Stimulated activated naive B cell treated with anti-CD40 and anti-IgM and Interleukin-4, amounts not matched to agents 10 μg/mL and 1 μg/mL and 100 μg/mL, for 72 hours (primary cell): ENCODE measurements at places on chromosomes 2 and 18.

GRCh38 chr2:232502511-232502910 is 14.9 kb upstream of the ECEL1 start:
- H3K36me3 ChIP-seq, result no peaks in the 10 kb centered on the region
- no peak for DNase-seq
- H3K4me3 ChIP-seq, result peak overlapping the region; percentile 88
- H3K27me3 ChIP-seq, result peaks cover 76% of the 10 kb centered on the region
- H3K27ac ChIP-seq, result peak overlapping the region; percentile 94

GRCh38 chr18:56109757-56110156 is 521.8 kb upstream of the TCF4 start:
- no peak overlapping the region for H3K4me3 ChIP-seq
- no peak overlapping the region for H3K27ac ChIP-seq
- DNase-seq, result no peak
- H3K4me1 ChIP-seq, result peaks cover 54% of the 10 kb centered on the region

- no peak overlapping the region for H3K27ac ChIP-seq
- DNase-seq, result no peak
- no peaks in the 10 kb centered on the region for H3K36me3 ChIP-seq
- H3K4me1 ChIP-seq, result no peaks in the 10 kb centered on the region
- H3K4me3 ChIP-seq, result no peak overlapping the region
- no peaks in the 10 kb centered on the region for H3K27me3 ChIP-seq
These were observed 382.7 kb upstream of the SALL3 start for GRCh38 chr18:78596794-78597345.

GRCh38 chr2:160324161-160324800 is 124.2 kb upstream of the ITGB6 start:
- H3K4me1 ChIP-seq, result peaks cover 35% of the 10 kb centered on the region
- peak; percentile 13 for DNase-seq
- H3K36me3 ChIP-seq, result no peaks in the 10 kb centered on the region
- no peak overlapping the region for H3K27ac ChIP-seq
- H3K4me3 ChIP-seq, result no peak overlapping the region

DNA sequence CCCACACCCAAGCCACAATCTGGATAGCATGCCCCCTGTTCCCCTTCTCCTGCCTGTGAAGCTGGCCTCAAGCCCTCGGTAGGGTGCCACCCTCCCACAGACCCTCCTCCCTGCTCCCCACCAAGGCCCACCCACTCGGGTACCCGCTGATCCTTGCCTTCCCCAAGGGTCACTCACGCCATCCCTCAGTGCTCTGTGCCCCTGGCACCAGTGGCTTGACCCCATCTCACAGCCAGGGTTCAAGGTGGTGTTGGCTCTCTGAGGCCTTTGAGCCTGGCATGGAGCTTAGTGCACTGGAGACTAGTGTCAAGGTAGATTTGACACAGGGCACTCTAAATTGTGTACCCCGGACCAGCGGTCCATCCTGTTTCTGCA is 11.9 kb downstream of the ADRA2B start:
- DNase-seq, result no peak
- peaks cover 1% of the 10 kb centered on the region for H3K4me1 ChIP-seq
- H3K36me3 ChIP-seq, result peaks cover 8% of the 10 kb centered on the region
- peaks cover 12% of the 10 kb centered on the region for H3K27me3 ChIP-seq

DNA sequence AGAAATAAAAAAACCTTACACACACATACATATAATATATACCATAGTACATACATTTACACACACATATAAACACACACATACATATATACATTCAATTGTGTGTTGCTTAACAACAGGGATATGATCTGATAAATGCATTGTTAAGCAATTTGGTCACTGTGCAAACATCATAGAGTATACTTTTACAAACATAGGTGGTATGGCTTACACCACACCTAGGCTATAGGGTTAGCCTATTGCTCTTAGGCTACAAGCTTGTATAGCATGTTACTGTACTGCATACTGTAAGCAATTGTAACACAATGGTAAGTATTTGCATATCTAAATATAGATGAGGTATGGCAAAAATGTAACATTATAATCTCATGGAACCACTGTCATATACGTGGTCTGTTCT is 156.8 kb upstream of the ERBB4 start:
- no peaks in the 10 kb centered on the region for H3K36me3 ChIP-seq
- no peak overlapping the region for H3K4me3 ChIP-seq
- H3K27me3 ChIP-seq, result no peaks in the 10 kb centered on the region
- no peak overlapping the region for H3K27ac ChIP-seq
- no peaks in the 10 kb centered on the region for H3K4me1 ChIP-seq

GRCh38 chr18:38406607-38407006 is 841.0 kb upstream of the CELF4 start:
- H3K27ac ChIP-seq, result no peak overlapping the region
- no peaks in the 10 kb centered on the region for H3K36me3 ChIP-seq
- H3K4me3 ChIP-seq, result no peak overlapping the region
- DNase-seq, result no peak
- H3K27me3 ChIP-seq, result no peaks in the 10 kb centered on the region
- no peaks in the 10 kb centered on the region for H3K4me1 ChIP-seq

DNA sequence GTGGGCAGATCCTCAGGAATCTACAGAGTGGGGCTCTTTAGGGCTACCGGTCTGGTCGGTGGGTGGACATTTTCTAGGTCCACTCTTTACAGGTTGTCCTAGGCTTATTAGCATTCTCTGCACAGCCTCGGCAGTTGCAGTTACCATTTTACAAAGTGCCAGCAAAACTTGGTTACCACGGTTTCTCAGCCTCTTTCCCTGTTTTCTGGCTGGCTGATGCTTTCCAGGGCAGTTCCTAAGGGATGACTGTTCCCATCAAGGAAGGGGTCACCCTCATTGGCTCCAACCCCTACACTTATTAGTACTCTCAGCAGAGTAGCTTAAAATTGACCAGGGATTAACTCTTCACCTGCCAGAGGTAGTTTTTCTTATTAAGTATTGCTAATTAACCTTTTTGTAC is 2.0 kb upstream of the AQP4 start:
- peaks cover 16% of the 10 kb centered on the region for H3K27me3 ChIP-seq
- H3K4me3 ChIP-seq, result no peak overlapping the region
- no peaks in the 10 kb centered on the region for H3K36me3 ChIP-seq
- H3K27ac ChIP-seq, result no peak overlapping the region

DNA sequence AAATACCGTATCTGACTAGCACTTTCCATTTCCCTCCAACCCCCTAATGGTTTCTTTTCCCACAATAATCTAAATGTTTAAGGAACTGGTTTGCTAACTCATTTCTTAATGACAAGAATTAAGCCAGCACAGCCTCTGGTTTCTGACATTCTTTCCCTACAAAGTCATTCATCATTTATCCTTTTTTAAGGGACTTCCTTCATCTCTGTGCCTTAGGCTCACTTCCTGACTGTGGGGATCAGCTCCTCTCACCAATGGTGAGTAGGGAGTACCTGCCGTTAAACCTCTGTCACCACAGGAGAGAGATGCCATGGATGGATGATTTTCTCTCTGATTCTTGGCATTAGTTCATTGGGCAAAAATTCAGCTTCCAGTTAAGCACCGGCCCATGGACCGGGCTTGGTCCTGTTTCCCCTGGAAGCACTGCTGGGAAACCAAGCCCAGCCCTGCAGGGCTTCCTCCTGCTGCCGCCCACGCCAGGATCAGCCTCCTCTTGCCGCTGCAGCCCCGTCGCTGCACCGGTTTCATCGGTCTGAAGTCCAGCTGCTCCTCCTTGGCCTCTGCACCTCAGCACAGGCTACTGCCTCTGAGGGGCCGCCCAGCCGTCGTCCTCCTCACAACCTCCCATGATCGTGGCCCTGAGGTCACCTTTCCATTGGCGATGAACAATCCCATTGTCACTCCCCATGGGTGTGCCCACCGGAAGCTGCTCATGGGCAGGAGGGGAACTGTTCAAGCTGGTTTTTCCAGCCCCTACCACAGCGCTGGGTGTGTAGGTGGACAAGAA is 64.0 kb upstream of the ZNF516 start:
- H3K4me1 ChIP-seq, result peaks cover 3% of the 10 kb centered on the region
- peaks cover 24% of the 10 kb centered on the region for H3K27me3 ChIP-seq
- no peak for DNase-seq
- no peaks in the 10 kb centered on the region for H3K36me3 ChIP-seq

DNA sequence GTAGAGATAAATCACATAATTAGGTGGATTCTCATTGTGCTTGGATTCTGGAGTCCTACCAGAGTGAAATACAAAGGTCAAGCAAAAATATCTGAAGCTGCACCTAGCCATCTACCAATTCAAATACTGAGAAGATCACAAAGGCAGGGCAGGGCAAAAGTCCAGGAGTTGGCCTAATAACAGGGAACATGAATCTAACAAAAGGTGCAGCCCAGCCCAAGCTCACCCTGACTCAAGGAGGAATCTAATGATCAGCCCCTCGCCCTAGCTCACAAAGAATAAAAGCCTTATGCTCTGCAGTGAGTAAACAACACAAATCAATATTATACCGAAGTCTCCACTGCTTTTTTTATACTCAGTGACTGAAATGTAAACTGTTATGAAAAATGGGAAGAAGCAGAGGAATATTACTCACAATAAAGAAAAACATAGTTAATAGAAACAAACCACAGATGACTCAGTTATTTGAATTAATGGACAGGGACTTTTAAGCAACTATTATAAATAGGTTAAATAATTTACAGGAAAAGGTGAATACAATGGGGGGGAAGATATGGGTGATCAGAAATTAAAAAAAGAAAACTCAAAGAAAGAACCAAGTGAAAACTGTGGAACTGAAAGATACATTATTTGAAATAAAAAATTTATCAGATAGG is 49.5 kb downstream of the ANTXR1 start:
- no peaks in the 10 kb centered on the region for H3K36me3 ChIP-seq
- H3K27ac ChIP-seq, result no peak overlapping the region
- H3K4me1 ChIP-seq, result no peaks in the 10 kb centered on the region

- DNase-seq, result no peak
- H3K36me3 ChIP-seq, result no peaks in the 10 kb centered on the region
These were observed 93.5 kb upstream of the HNRNPA3 start for GRCh38 chr2:177119099-177119498.

DNA sequence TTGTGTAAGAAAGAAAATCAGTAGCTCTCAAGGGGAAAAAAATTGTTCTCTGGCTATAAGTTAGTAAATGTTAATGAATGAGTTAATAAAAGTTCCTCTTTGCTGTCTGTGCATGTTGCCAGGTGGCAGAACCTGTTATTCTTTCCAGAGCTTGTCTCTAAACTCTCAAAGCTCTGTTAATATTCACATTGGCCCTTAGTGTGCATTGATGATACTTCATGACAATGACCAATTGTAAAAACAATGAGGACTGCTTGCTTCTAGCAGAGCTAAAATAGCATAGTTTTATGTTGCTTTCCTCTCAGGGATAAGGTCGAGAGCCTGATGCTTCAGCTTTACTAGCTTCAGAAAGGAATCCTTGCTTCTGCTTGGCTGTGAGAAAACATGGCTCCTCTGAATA is 91.5 kb downstream of the RAD51AP2 start:
- H3K4me3 ChIP-seq, result no peak overlapping the region
- H3K27ac ChIP-seq, result no peak overlapping the region
- no peaks in the 10 kb centered on the region for H3K4me1 ChIP-seq
- H3K36me3 ChIP-seq, result no peaks in the 10 kb centered on the region
- no peak for DNase-seq
- peaks cover 4% of the 10 kb centered on the region for H3K27me3 ChIP-seq

GRCh38 chr2:74702001-74702715 is 48.1 kb downstream of the SEMA4F start:
- H3K27ac ChIP-seq, result no peak overlapping the region
- H3K27me3 ChIP-seq, result no peaks in the 10 kb centered on the region
- H3K4me1 ChIP-seq, result peaks cover 9% of the 10 kb centered on the region
- no peak for DNase-seq

- DNase-seq, result peak; percentile 55
- H3K4me3 ChIP-seq, result peak overlapping the region; percentile 84
- H3K27ac ChIP-seq, result peak overlapping the region; percentile 97
- H3K36me3 ChIP-seq, result peaks cover 46% of the 10 kb centered on the region
- H3K4me1 ChIP-seq, result peaks cover 59% of the 10 kb centered on the region
These were observed 124.2 kb downstream of the NFATC1 start for GRCh38 chr18:79519751-79520477.

GRCh38 chr2:171407030-171407675 is 26.6 kb downstream of the METTL8 start:
- peaks cover 55% of the 10 kb centered on the region for H3K4me1 ChIP-seq
- DNase-seq, result no peak
- no peaks in the 10 kb centered on the region for H3K27me3 ChIP-seq
- H3K36me3 ChIP-seq, result peaks cover 52% of the 10 kb centered on the region
- H3K27ac ChIP-seq, result peak overlapping the region; percentile 91

GRCh38 chr2:1642993-1643619 is 101.2 kb downstream of the PXDN start:
- H3K4me1 ChIP-seq, result no peaks in the 10 kb centered on the region
- H3K27me3 ChIP-seq, result no peaks in the 10 kb centered on the region
- H3K4me3 ChIP-seq, result no peak overlapping the region
- no peak for DNase-seq
- no peak overlapping the region for H3K27ac ChIP-seq

DNA sequence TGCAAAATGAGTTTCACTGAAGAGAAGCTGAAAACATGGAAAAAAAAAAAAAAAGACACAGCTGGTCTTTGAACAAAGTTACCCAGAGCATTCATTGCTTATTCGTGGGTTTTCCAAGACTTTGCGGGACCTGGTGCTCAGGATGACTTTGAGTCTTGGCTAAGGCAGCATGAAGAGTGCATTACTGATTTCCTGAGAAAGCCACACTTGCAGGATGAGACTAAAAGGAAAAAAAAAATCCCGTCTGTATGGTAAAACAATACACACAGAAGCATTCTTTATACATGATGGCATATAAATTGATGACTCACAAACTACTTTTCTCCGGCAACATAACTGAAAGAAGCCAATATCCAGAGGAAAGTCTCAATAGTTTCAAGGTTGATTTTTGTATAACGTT is 195.4 kb downstream of the SPP2 start:
- no peak overlapping the region for H3K27ac ChIP-seq
- H3K36me3 ChIP-seq, result no peaks in the 10 kb centered on the region
- no peak for DNase-seq
- H3K27me3 ChIP-seq, result peaks cover 29% of the 10 kb centered on the region
- H3K4me3 ChIP-seq, result no peak overlapping the region

DNA sequence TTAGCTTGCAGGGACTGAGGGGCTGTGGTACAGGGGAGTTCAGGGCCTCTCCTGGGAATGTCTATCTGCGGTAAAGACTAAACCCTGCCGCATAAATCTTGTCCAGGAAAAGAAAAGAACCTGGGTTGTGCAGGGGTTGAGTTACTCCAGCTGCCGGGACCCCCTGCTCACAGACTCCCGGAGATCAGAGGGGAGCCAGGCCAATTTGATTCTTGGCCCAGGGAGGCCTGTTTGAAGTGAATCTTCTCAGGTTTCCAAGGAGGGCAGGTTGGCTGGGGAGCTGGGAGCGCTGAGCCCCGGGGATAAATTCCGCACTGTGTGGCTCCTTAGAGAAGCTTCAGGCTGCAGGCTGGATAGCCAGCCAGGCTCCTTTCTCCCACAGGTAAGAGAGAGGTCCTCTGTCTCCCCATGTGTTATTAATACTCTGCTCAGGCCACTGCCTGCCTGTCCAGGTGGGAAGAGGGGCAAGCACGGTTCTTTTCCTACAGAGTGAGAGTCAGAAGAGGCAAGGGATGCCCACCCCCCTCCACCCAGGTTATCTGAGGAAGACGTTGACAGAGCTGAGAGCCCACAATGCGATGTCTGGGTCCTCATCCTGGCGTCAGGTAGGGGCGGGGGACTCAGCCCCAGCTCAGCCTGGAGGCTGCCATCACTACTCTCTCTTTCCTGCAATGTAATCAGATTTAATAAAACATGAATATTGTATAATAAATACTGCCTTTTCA is 82.7 kb downstream of the LONRF2 start:
- no peak overlapping the region for H3K4me3 ChIP-seq
- peaks cover 83% of the 10 kb centered on the region for H3K4me1 ChIP-seq
- H3K27me3 ChIP-seq, result no peaks in the 10 kb centered on the region
- H3K36me3 ChIP-seq, result no peaks in the 10 kb centered on the region
- DNase-seq, result no peak
- peak overlapping the region; percentile 57 for H3K27ac ChIP-seq
